ENCODE measurements at places on chromosomes 7 and 10.
A peak's percentile ranks its signal among the peaks of the same experiment; 100 is the strongest.

DNA sequence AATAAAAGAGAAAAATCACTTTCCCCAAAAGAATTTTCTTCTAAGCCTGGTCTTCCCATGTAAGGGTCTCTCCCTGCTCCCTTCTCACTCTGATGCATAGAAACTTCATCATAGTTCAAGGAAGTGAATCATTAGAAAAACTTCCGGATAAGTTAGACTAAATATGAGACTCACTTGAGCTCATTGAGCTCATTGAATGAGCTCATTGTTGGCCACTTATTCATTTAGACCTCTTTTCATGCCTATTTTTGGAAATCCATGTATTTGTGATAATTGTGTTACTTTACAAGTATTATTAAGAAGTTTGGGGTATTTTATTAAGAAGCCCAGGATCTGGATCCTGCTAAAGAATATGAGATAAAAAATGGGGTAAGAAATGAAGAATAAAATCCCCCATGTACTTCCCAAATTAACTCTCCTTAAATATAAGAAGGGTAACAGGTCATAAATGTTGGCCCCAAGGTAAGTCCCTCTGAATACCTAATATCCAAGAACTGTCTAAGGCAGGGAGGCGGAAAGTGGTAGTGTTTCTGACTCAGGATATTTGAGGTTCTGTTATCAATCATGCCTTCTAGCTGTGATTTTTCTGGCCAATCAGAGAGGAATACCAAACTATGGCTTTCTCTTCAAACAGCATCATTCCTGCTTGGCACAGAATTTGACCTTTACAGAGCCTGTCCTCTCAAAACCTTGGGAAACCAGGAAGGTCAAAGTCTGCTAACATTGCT, 236.5 kb upstream of the PTN start:
- no peak for DNase-seq

- no peak for DNase-seq
These were observed 102.1 kb upstream of the ZNF746 start for GRCh38 chr7:149599636-149600206.

DNA sequence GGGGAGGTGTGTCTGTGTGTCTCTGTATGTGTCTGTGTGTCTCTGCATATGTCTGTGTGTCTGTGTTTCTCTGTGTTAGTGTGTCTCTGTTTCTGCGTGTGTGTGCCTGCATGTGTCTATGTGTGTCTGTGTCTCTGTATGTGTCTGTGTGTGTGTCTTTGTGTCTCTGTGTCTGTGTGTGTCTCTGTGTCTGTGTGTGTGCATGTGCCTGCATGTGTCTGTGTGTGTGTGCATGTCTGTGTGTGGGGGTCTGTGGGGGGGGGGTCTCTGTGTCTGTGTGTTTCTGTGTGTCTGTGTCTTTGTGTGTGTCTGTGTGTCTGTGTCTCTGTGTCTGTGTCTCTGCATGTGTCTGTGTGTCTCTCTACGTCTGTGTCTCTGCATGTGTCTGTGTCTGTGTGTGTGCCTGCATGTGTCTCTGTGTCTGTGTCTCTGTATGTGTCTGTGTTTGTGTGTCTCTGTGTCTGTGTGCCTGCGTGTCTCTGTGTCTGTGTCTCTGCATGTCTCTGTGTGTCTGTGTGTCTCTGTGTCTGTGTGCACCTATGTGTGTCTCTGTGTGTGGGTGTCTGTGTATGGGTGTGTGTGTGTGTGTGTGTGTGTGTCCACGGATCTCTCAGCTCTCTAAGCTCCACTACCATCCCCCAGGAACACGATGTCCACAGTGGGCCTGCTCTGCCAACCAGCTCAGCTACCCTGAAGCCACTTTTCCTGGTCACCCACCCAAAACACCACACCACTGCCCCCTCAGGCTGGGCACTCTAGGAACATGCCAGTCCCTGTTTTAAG, 41.7 kb downstream of the RASGEF1A start:
- DNase-seq = peak; percentile 18

- no peak for DNase-seq
These were observed 125.7 kb downstream of the TSPAN12 start for GRCh38 chr7:120732256-120732655.

GRCh38 chr10:49047128-49047639, 68.1 kb downstream of the VSTM4 start:
- DNase-seq = no peak

- DNase-seq = peak; percentile 51
These were observed 57.2 kb upstream of the ECHDC3 start for GRCh38 chr10:11684717-11685645.

Measured in H9 (cell line).